ENCODE measurements at places on chromosomes 5 and 9.

GRCh38 chr9:94945197-94946144, 219.0 kb downstream of the AOPEP start:
- no peak for DNase-seq

- peak; percentile 8 for DNase-seq
Observed at GRCh38 chr9:34430843-34431437, 27.4 kb downstream of the FAM219A start.

GRCh38 chr9:7601739-7602138, 197.8 kb downstream of the DMAC1 start:
- DNase-seq = no peak

DNA sequence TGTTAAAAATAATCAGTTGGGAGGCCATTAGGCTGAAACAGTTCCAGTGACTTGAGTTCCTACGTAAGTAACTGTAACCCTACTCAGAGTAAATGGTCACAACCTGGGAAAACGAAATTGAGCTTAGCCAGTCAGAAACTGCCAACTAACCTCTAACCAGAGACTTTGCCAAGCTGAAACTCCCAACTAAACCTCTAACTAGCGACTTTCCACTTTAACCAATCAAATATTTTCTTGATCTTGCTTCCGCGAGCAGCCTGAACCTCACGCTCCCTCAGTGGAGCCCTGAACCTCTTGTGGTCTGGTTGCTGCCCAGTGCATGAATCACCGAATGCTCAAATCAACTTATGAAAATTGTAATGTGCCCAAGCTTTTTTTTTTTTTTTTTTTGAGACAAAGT, 156.2 kb downstream of the MED10 start:
- no peak for DNase-seq

- no peak for DNase-seq
Observed at GRCh38 chr5:157598350-157598936, 22.9 kb upstream of the ADAM19 start.

DNA sequence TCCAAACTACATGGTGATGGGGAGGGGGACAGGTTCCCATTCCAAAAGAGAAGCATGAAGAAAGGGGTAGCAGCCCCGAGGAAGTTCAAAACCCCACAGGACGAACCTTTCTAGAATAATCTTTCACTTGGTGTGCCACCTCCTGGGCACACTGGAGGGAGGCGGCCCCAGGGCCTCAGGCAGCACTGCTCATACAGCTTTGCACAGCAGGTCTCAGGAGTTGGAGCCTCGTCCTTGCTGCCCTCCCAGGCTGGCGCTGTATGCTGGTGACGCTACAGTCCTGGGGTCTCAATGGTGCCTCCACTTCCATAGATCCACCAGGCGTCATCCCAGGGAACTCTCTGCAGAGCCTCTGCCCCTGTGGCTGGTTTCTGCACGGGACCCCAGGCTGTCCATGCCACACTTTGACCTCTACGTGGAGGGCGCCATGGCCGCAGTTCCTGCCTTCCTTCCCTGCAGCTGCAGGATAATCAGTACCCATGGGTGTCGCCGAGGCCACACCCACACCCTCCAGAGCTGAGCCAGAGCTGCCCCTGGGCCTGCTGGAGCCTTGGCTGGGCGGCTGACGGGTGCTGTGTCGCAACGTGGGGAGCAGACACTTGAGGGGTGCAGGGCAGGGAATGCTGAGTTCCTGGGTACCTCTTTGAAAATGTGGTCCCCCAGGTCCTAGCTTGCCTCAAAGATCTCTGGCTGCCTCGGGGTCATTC, 95.3 kb downstream of the COL5A1 start:
- no peak for DNase-seq

- DNase-seq = no peak
Observed at GRCh38 chr9:115717711-115718173, 435.8 kb upstream of the PAPPA start.

- DNase-seq = no peak
Observed at GRCh38 chr5:43370352-43370751, 41.8 kb downstream of the CCL28 start.

DNA sequence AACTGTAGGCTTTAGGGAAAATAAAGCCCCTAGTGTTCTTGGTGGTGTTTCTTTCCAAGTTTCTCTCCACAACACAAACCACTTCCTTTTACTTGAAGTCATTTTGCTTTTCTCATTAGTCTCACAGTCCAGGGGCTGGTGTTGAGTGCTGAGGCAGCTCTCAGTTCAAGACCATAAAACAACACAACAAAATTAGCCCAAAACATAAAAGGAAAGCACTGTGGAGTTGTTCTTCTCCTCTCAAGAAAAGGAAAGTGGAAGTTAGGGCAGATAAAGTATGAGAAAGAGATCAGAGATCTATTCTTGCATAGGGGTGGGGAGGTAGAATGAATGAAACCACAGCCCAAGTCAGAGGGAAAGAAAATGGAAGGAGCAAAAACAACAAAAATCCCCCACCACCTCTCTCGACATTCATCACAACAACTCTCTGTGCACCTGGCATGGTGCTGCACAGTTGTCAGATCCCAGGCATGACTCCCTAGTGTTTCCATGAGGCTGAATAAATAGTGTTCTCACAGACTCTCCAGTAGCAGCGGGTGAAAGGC, 569.9 kb downstream of the RAB3C start:
- DNase-seq = no peak

DNA sequence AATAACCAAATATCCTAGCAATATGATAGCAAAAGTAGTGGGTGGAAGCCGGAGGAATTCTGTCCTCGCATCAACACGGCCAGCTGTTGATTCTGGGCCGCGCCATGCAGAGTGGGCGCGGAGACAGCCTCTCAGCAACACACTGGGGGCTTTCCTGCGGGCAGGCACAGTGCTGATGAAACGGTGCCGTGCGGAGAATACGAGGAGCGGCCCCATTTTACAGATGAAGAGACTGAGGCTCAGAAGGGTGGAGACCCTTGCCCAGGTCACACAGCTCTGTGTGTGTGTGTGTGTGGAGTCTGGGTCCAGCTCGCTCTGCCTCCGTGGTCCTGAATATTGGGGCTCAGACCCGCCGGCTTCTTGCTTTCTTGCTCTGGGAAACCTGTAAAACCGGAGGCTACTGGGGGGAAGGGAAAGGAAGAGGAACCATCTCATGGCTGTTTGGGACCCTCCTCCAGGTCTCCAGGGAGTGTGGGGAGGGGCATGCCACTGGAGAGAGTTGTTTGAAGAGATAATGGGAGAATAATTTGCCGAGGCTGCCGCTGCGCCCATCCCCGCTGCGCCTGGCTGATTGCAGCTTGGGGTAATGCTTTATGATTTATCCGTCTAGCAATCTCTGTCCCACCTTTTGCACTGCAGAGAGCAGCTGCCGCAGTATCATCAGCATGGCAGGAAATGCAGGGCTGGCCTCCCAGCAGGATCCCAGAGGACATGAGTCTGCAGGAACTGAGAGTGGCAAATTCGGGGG, 36.6 kb downstream of the NCS1 start:
- no peak for DNase-seq

GRCh38 chr5:106408141-106408540, 1262.6 kb downstream of the EFNA5 start:
- no peak for DNase-seq

DNA sequence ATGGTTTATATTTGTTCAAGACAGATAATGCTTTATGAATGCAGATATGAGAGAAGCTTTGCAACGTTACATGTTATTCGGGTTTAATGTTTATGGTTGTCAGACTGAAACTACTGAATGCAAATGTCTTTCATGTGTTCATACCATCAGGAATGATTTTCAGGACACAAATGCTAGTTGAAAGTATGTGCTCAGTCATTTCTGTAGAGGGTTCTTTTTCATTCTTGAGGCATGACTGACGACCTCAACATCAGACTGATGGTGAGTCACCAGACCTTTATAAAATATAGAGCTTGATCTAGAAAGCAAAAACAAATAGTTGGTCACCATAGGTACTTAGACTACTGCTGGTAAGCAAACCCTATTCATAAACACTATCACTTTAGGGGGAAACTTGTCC, 287.3 kb upstream of the NUDT12 start:
- no peak for DNase-seq

DNA sequence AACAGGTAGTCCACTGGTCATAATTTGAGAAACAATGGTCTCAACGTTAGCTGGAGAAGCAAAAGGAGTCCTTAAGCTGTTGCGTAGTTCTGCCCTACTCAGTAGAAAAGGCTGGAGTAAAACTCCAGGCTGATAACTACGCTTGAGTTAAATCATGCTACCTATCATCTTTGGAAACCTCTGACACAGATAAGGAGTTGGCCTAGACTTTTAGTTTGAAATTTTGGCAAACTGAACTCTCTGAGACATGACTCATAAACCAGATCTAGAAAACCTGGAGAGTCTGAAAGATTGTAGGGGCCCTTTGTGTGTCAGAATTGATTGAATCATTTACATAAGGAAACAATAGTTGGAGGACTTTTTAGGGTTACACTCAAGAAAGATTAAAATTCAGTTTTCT, 26.3 kb downstream of the NMUR2 start:
- DNase-seq = no peak

DNA sequence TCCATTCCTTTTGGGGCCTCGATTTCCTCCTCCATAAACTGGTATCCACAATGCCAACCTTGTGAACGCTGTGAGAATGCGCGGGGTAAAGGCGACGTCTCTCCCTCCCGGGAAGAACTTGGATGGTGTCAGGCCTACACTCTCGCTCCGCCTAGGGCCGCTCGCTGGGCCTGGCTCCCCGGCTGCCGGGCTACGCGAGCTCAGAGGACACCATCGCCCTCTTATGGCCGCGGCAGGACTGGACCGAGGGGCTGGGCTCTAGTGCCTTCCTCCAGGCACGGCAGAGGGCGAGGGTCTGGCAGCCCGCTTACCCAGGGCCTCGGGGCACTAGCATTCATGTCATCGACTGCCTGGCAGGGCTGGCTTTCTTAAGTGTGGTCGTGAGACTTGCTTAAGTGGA, 1.3 kb upstream of the EXOSC2 start:
- DNase-seq = no peak

- DNase-seq = no peak
Observed at GRCh38 chr5:110027527-110028322, 338.0 kb downstream of the MAN2A1 start.

DNA sequence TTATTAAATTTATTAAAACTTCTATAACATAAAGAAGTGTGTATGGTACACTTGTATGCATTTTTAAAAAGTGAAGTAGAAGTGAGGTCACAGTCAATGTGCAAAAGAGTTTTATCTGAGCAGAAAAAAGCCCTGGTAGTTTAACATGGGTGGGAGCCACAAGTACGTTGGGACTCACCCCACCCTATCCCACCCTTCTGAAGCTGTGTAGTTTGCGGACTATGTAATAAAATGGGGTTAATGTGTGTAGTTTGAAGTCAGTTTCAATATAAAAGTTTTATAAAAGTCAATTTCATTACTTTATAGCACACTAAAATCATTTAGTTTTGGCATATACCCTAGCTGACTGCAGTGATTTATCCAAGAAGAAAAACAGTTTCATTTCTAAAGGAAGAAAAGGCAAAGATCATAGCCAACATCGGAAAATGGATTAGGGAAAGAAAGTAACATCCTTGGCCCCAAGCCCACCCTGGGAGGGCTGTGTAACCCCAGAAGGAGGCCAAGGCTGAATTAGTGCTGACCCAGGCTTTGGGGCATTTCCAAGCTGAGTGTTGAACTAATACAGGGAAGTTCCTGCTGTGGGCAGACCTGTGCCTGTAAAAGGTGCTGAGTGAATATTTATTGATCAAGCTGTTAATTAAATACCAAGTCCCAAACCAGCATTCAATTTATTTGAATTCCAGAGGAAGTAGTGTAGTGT, 398.6 kb upstream of the ADAMTSL1 start:
- DNase-seq = no peak

DNA sequence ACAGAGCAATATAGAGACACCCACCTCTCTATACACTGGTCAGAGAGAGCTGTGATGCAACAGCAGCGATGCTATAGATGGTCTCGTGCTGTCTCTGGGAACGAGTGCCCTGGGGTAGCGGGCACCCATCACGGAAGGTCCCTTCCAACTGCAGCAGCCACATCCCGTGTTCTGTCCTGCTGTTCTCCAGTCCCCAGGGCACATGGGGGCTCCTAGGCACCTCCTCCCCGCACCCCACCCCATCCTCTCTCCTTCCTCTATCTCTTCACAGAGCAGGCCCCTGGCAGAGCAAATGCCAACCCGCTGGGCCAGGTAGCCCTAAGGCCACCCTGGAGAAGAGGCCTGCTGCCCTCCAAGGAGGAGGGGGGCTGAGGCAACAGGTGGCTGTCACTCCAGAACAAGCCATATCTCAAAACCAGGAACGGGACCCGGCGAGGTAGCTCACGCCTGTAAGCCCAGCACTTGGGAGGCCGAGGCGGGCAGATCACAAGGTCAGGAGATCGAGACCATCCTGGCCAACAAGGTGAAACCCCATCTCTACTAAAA, 8.2 kb downstream of the FIBCD1 start:
- DNase-seq = no peak

DNA sequence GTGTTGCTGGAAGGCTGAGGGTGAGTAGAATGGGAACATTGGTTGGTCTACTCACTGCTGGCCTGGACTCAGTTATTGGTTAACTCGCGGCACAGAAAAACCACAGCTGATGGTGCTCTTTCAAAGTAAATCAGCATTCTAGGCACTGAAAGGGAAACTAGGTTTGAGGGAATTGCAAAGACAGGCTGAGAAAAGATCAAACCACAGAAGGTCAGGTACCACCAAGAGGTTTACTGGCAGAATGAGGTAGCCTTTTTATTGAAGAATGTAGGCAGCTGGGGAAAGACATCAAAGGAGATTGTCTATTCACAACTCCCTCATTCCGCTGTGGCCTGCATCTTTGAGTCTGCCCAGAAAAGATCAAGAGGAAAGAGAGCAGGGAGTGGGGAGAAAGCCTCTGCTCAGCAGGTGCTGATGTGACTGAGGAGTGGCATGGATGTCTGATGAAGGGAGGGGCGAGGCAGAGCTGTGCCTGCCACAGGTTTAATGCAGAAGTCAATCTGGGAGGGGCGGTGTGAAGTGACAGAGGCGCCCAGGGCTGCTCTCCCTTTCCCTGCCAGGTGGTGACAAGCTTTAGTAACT, 255.5 kb downstream of the MAN2A1 start:
- no peak for DNase-seq

GRCh38 chr5:115389799-115390382, 93.4 kb upstream of the CCDC112 start:
- DNase-seq = no peak

- no peak for DNase-seq
Observed at GRCh38 chr5:145341842-145342241, 493.3 kb downstream of the PRELID2 start.

DNA sequence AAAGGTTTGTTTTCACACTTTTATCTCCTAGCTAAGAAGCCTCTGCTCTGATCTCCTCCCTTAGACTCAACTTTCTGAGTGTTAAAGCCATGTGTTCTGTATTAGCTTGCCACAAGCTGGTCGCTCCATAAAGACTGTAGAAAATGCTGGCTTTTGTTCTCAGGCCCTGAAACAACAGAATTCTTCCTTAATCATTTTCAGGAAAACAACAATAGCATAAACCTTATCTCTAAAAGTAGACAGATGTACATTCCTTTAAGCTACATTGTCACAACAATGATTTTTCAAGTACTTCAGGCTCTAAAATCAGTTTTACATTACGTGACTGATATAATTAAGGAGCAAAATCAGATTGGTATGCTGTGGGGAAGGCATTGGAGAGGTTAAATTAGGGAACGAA, 41.9 kb downstream of the VCAN start:
- DNase-seq = no peak
